ENCODE measurements at places on chromosomes 1 and 21.

DNA sequence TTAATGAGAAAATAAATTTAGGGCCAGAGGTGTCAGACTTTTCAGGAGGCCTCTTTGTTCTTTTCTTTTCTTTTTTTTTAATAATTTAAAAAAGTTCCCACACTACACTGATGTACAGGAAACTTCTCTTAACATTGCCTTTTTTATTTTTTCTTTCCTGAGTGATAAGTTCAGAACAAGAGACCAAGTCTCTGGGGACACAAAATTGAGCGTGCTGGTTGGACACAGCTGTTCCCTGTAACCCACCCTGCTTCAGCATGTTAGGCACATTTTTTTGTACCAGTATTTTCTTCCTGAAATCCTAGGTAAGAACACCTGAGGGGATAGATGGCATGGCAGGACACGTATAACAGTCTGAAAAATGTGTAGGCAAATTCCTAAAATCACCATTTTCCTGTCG lies 50.1 kb downstream of the PBX1 start:
- DNase-seq = peak; percentile 72

GRCh38 chr1:203038217-203038741 lies 12.0 kb downstream of the PPFIA4 start:
- peak; percentile 93 for DNase-seq

GRCh38 chr1:187396226-187396625 lies 567.5 kb downstream of the PLA2G4A start:
- DNase-seq = peak; percentile 13

DNA sequence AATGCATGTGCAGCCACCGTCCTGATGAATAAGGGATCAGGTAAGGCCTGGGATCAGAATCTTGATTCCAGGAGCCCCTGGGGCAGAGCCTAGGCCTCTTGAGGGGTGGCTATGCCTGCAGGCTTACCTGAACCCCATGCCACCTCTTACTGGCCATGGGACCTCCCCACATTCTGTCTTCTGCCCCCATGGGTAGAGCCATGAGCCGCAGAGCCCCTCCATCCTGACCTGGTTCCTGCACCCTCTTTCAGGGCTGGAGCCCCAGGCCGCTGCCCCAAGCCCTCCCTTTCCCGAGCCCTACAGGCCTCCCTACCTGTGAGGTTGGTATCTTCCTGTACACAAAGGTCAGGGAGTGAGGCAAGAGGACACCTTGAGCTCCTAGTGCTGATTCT lies 120.8 kb downstream of the DMRTB1 start:
- no peak for DNase-seq

DNA sequence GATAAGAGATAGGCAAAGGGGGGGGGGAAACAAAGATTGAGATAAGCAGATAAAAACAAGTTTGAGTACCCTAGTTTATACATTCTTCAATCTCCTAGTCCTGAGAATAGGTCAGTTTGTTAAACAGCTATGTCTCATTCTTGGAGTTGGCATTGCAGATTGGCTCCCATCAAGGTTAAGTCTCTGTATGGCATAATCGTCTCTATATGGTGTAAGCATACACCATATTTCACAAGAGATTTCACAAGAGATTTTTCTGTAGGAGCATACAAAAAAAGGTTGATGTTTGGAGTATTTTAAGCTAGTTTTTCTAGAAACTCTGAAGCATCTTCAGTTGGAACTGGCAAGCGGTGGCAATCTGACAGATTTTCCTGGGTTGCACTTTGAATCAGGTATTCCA lies 35.8 kb downstream of the NCAM2 start:
- no peak for DNase-seq

GRCh38 chr21:34890724-34891612 lies 158.1 kb downstream of the RUNX1 start:
- DNase-seq = no peak

DNA sequence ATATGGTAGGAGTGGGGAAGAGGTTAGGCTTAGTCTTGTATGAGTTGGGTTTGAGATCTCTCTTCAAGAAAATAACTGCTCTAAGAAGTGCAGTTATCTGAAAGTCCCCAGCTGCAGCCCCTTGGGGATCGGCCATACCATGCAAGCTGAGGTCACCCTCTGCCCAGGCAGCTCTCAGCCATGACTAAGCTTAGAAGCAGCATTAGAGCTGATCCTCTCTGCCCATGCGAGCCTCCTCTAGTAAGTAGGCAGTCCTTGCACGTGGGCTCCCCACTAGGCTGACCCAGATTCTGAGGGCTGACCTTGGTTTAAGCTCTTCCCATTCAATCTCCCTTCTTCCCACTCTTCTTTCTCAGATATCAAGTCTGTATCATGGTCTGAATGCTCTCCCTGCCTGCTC lies 121.0 kb upstream of the UBE2U start:
- peak; percentile 55 for DNase-seq

GRCh38 chr1:93448292-93448982 lies 519 bp downstream of the FNBP1L start:
- DNase-seq = peak; percentile 66
